ENCODE measurements at places on chromosomes 12 and 14. TPM values are rescaled to one million over a fixed set of nuclear protein-coding genes. Genes with fewer than 3 reads are reported as not detected.

The AQP6 gene
- not detected for total RNA-seq

The INF2 gene
- total RNA-seq: 74.3 TPM

The AICDA gene
- not detected for total RNA-seq

The AKAP6 gene
- 0.47 TPM for total RNA-seq

The LLPH gene
- total RNA-seq: 32.9 TPM

The CLEC4A gene
- total RNA-seq: 1.4 TPM

The TMPRSS12 gene
- not detected for total RNA-seq

The FIGNL2 gene
- total RNA-seq: 0.27 TPM

The NPAS3 gene
- total RNA-seq: not detected

DNA sequence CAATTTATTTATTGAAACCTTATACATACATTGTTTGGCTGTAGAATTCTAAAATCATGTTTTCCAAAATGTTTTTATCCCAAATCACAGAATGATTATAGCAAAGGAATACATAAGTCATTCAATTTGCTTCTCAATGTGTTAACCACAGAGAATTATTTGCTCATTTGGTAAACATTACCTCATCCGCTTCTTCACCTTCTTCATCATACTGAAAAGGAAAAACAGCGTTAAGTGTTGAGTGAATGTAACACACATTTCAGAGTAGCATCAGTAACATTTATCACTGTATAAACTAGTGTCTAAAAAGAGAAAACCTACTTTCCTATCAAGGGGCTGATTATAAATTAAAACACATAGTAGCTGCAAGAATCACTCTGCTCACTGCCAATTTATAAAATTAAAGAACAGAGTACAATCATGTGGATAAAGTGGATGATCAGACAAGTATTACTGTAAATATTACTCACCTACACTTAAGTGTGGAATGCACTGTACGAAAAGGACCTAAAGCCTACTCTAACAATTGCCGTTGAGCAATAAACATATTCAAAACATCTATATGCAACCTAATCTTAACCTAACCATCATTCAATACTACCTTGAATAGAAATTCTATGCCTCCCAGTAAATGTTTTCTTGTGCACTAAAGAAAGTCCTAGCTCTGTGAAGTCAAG is 18.1 kb upstream of the PHLDA1 start:
- H3K36me3 ChIP-seq: peaks cover 71% of the 10 kb centered on the region
- H3K4me3 ChIP-seq: no peak overlapping the region
- H3K4me1 ChIP-seq: no peaks in the 10 kb centered on the region
- H3K27ac ChIP-seq: no peak overlapping the region

GRCh38 chr14:103725001-103725682 is 9.5 kb downstream of the ZFYVE21 start:
- H3K27ac ChIP-seq: no peak overlapping the region
- no peak for DNase-seq
- H3K4me3 ChIP-seq: no peak overlapping the region
- peaks cover 16% of the 10 kb centered on the region for H3K36me3 ChIP-seq
- no peaks in the 10 kb centered on the region for H3K27me3 ChIP-seq

DNA sequence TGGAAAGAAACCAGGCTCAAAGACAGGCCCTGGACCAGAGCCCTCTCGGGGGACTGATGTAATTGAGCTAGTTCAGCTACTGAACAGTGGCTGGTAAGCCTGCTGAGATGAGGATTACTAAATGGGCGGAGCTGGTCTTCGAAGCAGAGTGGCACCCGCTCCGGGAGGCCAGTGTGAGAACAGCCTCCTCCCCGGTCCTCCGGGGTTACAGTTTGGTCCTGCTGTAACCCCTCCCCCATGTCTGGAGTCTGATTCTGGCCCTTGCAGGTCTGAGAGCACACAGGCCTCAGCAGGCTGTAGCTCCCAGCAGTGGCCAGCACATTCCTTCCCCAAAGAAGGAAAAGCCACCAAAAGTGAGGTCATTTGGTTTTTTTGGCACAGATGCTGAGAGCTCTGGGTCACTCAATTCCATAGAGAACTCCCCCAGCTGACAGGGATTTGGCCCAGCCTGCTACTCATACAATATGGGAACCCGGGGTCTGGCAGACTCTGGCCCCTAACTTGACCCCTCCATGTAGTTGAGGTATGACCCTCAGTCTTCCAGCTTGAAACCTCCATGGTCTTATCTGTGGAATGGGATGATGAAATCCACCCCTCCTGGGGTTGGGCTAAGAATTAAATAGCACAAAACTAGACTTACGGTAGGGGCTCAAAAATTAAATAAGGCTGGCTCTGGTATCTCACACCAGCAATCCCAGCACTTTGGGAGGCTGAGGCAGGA is 39.0 kb downstream of the ACTN1 start:
- H3K27ac ChIP-seq: no peak overlapping the region
- H3K4me3 ChIP-seq: no peak overlapping the region
- H3K36me3 ChIP-seq: no peaks in the 10 kb centered on the region
- DNase-seq: no peak
- H3K27me3 ChIP-seq: no peaks in the 10 kb centered on the region

DNA sequence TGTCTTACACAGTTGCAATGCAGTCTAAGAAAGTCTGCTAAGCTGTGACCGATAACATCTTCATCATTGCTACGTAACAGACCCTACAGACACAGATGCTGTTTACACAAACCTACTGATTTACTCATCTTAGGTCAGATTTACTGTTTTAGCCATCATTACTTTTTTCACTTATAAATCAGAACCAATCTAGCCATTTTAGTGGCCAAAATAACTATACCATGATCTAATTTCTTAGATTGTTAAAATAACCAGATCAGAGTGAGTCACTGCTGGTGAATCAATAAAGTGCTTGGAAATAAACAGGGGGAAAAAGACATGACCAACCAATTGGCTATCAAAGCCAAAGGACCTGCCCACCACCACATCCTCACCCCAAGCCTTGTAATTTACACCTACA is 57.0 kb upstream of the FOXN3 start:
- H3K36me3 ChIP-seq: peaks cover 14% of the 10 kb centered on the region
- H3K27ac ChIP-seq: no peak overlapping the region
- no peak for DNase-seq
- H3K27me3 ChIP-seq: no peaks in the 10 kb centered on the region
- no peak overlapping the region for H3K4me3 ChIP-seq

DNA sequence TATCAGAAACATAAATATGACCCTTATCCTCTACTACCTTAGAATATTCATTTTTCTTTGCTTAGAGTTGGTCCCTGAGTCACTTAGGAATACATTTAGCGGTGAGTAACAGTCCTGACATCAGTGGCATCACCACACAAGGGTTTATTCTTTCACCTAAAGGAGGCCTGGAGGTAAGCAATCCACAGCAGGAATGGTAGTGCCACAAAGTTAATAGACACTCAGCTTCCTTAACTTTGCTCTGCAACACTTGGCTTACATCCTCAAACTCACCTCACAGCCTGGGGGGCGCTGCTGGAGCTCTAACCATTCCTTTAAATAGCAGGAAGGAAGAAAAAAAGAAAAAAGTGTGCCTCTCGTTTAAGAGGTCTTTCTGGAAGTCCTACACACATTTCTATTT is 29.1 kb downstream of the BBOF1 start:
- DNase-seq: no peak
- H3K27me3 ChIP-seq: no peaks in the 10 kb centered on the region
- H3K4me3 ChIP-seq: no peak overlapping the region
- no peaks in the 10 kb centered on the region for H3K36me3 ChIP-seq
- H3K4me1 ChIP-seq: no peaks in the 10 kb centered on the region
- H3K27ac ChIP-seq: no peak overlapping the region

- H3K4me3 ChIP-seq: no peak overlapping the region
- H3K27ac ChIP-seq: no peak overlapping the region
- no peaks in the 10 kb centered on the region for H3K36me3 ChIP-seq
- peak; percentile 43 for DNase-seq
- peaks cover 2% of the 10 kb centered on the region for H3K27me3 ChIP-seq
Measured at GRCh38 chr14:62179367-62180018, 417.3 kb downstream of the SNAPC1 start.

DNA sequence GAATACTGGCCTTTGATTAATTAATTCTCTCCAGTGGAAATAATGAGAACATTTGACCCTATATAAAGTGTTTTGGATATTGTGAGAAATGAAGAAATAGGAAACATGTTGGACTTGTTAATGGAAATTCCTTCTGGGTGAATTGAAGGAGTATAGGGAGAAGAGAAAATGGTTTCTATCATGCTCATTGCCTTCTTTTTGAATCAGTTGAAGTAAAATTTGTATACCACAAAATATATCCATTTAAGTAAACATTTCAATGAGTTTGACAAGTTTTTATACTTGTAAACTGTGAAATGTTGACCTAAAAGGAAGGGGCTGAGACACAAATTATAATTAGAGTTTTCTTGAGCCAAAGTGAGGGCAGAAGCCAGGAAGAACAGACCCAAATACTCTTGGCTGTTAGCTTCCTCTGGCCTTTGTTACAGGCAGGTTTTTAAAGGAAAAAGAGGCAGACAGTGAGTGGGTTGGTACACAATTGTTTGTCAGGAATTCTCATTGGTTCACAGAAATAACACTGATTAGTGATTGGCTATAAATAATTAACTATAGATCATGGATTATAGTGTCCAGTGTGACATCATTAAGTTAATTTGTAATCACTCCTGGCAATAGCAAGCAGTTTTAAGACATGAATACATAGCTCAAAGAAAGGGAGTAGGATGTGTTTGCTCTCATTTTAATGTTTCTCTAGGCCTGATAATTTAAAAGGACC is 826 bp downstream of the ZNF705A start:
- H3K27me3 ChIP-seq: peaks cover 9% of the 10 kb centered on the region
- no peak overlapping the region for H3K27ac ChIP-seq

- DNase-seq: no peak
- H3K27me3 ChIP-seq: no peaks in the 10 kb centered on the region
Measured at GRCh38 chr12:47147739-47148138, 68.0 kb upstream of the AMIGO2 start.

DNA sequence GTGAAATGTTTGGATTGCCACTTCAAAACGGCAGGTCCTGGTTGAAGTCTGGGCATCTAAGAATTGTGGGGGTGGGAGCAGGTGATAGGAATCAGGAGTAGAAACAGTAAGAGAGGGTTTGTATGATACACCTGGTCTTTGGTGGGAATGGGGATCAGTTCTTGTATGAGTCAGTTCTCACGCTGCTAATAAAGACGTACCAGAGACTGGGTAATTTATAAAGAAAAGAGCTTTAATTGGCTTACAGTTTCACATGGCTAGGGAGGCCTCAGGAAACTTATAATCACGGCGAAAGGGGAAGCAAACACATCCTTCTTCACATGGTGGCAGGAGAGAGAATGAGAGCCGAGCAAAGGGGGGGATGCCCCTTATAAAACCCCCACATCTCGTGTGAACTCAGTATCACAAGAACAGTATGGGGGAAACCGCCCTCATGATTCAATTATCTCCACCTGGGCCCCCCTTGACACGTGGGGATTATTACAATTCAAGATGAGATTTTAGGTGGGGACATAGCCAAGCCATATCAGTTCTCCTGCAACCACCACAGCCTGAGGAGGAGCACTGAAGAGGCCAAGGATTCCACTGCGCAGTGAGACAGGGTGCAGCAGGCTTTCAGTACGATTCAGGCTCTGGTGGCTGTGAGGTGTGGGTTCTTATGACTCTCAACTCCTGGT is 52.1 kb downstream of the DRAM1 start:
- H3K4me3 ChIP-seq: no peak overlapping the region
- no peaks in the 10 kb centered on the region for H3K27me3 ChIP-seq
- H3K4me1 ChIP-seq: peaks cover 4% of the 10 kb centered on the region
- no peak for DNase-seq
- no peaks in the 10 kb centered on the region for H3K36me3 ChIP-seq

GRCh38 chr12:3225796-3226180 is 148.6 kb downstream of the TSPAN9 start:
- H3K4me1 ChIP-seq: no peaks in the 10 kb centered on the region
- H3K27ac ChIP-seq: no peak overlapping the region
- H3K4me3 ChIP-seq: no peak overlapping the region
- DNase-seq: no peak
- H3K36me3 ChIP-seq: no peaks in the 10 kb centered on the region

DNA sequence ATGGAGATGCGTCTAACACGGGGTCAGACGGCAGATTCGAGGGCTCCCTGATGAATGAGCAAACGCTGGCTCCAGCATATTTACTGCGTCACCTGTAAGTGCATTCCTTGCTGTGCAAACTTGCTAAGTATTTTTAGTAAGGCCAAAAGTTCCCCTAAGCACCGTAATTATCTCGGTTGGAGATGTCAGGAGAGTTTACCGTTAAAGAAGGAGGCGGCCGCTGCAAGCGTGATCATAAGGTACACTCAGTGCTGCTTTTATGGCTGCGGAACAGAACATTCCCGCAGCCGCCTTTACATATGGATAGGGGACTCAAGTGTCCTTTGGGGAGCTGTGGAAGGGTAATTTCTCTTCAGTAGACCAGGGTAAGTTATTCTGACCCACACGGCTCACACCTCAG is 175.6 kb downstream of the GLT1D1 start:
- no peaks in the 10 kb centered on the region for H3K27me3 ChIP-seq
- no peak for DNase-seq
- H3K4me3 ChIP-seq: no peak overlapping the region
- H3K4me1 ChIP-seq: no peaks in the 10 kb centered on the region

- no peak overlapping the region for H3K27ac ChIP-seq
- peaks cover 43% of the 10 kb centered on the region for H3K4me1 ChIP-seq
- H3K27me3 ChIP-seq: no peaks in the 10 kb centered on the region
- no peaks in the 10 kb centered on the region for H3K36me3 ChIP-seq
Measured at GRCh38 chr12:3945671-3946070, 72.5 kb upstream of the PARP11 start.

DNA sequence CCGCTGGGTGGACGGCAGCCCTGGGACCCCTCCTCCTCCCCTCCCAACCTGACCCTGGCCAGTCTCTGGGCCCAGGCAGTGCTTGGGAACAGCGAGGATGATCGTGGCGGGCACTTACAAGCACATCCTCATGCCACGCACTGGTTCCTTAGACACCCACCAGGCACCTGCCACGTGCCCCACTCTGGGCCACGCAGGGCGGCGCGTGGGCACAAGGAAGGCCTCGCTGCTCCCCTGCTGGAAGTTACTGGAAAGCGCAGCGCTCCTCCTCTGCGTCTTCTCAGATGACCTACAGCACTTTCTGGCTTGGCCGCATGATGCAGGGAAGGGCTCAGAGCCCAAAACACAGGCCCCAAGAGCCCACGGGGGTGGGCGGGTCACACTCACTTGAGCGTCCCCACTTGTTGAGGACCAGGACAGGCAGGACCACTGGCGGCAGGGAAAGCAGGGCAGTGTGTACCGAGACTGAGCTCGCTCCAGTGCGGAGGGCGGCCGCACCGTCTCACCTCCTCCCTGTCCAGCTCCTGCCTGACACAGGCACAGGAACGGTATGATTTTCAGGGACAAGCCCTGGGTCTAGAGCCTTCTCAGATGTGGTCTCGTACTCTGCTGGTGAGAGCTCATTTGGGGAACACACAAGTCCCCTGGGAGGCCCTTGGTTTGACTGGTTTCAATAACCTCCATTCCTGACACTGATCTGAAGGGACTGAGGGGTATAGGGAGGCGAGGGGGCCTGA is 128.3 kb upstream of the EVL start:
- no peak overlapping the region for H3K4me3 ChIP-seq
- H3K4me1 ChIP-seq: no peaks in the 10 kb centered on the region
- H3K36me3 ChIP-seq: no peaks in the 10 kb centered on the region
- DNase-seq: no peak
- no peaks in the 10 kb centered on the region for H3K27me3 ChIP-seq

DNA sequence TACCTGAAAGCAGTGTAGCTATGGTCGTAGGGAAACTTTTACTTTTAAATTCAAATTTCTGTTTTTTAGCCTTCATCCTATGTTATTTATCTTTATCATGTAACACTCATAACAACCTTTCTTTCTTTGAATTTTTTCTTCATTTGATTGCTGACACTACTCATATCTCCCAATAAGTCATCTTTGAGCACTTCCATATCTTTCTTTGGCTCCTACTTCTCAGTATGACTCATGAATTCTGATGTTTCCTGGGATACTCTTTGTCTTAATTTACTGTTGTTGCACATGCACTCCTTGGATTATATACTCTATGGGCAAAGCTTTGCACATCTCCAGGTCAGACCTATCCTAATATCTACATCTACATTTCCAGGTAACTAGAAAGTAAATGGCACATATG is 18.1 kb upstream of the IAPP start:
- H3K27ac ChIP-seq: no peak overlapping the region
- no peaks in the 10 kb centered on the region for H3K4me1 ChIP-seq

Data from CD4-positive, CD25-positive, alpha-beta regulatory T cell (primary cell).